ENCODE measurements at places on chromosomes 1 and 21.

DNA sequence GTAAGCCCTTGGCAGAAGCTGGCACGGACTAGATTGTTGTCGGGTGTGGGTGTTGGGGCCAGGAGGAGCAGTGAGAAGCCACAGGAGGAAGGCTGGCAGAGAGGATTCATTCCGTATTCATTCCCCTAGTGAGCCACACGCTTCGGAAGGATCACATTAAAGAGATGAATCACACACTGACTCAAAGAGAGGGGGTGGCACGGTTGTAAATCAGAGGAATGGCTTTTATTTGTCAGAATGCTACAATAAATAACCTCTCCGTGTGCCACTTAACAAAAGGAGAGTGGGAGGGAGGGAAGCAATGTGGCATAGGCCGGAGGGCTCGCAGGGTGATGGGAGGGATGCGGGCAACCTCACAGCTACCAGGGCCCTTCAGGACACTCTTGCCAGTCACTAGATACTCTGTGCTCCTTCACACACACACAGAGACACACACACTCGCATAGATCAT, 135.5 kb downstream of the HIVEP3 start:
- DNase-seq, result no peak

- no peak for DNase-seq
Observed at GRCh38 chr1:18001725-18002124, 105.9 kb upstream of the IGSF21 start.

DNA sequence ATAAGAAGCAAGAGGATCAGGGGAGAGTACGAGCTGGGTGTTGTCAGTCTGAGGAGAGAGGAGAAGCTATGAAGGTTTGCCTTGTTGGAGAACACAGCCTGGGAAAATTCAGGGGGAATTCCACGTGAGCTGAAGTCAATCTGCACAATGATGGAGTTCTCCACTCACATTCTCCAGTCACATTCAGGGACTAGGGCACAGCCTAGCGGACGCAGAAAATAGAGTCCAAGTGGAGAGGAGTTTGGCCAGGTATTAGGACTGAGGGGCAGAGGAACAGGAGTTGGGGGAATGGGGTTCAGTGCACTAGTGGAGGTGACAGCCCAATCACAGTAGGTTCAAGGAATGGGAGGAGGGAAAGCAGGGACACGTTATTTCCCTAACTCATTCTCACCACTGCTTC, 124.0 kb downstream of the KCNH1 start:
- DNase-seq, result no peak

GRCh38 chr1:163063610-163064009, 5.6 kb upstream of the RGS4 start:
- no peak for DNase-seq

DNA sequence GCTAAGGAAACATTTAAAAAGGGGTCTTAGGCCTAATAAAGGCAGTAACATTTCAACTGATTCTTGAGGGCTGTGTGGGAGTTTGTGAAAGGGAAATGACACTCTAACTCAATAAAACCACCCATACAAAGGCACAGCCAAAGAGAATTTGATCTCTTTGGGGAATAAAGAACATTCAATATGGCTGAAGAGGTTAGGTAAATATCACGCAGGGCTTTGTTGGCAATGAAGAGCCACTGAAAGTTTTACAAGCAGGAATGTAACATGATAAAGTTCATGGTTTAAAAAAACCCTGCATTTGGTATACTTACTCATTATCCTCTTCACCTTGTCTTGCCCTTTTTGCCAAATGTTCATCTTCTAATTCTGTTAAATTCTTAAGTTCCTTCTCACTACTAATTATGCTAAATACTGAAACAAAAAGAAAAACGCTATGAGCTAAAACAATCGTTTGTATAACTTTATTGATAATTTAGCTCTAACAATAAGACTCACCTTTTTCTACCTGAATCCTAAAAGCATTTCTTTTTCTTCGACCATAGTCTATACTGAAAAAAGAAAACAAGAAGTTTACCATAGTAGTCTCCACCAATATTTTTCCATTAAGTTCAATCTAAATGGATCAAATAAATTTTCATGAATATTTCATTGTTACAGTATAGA, 12.5 kb downstream of the NVL start:
- no peak for DNase-seq

DNA sequence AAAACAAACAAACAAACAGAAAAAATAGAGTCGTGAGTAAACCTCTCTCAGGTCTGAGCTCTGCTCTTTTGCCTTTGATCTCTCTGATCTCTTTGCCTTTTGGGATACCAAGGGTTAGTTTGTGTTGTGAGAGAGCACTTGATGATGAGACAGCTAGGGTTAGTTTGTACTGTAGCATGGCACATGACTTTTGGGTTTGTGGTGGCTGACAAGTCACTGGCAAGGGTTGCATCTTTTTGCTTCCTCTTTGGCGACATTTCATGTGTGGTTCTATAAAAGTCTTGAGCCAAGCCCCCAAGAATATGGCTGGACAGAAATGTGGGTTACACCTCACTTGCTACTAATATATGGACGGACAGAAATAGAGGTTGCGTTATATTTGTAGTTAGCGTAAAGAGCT, 60.5 kb downstream of the TESK2 start:
- no peak for DNase-seq

GRCh38 chr1:212359794-212360479, 54.7 kb downstream of the PACC1 start:
- DNase-seq, result no peak

DNA sequence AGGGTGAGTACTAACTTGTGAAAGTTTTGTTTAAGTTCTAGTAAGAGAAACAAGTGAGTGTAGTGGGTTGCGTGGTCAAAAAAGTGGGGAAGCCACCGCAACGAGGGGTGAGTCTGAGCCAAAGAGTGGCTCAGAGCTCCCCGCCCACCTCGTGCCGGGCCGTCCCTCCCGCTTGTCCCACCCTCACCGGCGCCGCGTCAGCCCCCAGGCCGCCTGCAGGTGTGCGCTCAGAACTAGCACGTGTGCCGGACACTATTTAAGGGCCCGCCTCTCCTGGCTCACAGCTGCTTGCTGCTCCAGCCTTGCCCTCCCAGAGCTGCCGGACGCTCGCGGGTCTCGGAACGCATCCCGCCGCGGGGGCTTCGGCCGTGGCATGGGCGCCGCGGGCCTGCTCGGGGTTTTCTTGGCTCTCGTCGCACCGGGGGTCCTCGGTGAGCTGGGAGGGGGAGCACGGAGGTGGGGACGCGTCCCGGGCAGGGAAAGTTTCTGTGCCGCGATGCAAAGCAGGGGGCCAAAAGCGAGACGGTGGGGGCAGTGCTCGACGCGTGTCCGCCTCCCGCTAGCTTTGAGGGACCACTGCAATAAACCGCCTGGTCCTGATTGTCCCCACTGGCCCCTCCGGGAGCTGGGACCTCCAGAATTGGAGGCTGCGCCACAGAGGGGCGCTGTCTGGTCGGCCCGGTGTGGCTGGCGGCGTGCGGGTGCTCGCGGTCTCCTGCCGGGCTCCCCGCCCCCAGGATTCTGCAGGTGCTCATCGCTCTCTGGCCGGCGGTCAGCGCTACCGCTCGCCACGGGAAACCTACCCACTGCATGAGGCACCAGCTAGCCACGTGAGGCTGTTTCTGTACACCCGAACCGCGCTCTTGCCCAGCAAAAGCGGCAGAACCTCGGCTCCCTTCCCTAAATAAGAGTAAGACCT, at the start of gene CR2:
TSS of gene CR2 (plus strand) at position 283 of the 919 bp plus-strand sequence. CDS start at position 374, 91 bp downstream.
- DNase-seq, result peak; percentile 11

- no peak for DNase-seq
Observed at GRCh38 chr1:246658567-246658966, 65.6 kb upstream of the SCCPDH start.

DNA sequence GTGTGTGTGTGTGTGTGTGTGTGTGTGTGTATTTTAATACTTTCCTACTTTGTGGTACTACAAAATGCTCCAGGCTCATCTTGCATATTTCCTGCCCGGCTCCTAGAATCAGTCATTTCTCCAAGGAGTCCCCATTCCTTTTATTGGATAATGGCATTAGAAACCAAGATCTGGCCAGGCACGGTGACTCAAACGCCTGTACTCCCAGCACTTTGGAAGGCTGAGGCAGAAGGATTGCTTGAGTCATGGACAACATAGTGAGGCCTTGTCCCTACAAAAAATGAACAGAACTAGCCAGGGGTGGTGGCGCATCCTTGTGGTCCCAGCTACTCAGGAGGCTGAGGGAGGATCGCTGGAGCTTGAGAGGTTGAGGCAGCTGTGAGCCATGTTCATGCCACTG, 20.3 kb downstream of the EPB41 start:
- DNase-seq, result no peak

GRCh38 chr1:23727362-23727811, 15.9 kb upstream of the ELOA start:
- no peak for DNase-seq

DNA sequence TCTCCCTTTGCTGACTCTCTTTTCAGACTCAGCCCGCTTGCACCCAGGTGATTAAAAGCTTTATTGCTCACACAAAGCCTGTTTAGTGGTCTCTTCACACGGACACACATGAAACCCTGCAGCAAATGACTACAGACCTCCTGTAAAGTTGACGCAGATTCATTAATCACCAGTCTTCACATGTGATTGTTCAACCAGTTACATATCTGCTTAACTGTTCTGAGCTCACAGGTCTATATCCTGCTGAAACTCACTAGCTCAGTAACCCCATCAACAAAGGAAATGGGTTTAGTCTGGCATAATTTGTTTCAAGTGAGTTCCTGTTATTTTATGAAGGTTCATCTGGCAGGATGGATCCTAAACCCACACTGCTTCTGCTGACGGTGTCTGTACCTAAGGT, 68.4 kb upstream of the GJA8 start:
- DNase-seq, result no peak

GRCh38 chr1:6066680-6067079, 21.0 kb downstream of the KCNAB2 start:
- DNase-seq, result no peak

- no peak for DNase-seq
Observed at GRCh38 chr1:236393681-236394481, at the start of gene EDARADD. Gene EDARADD, plus strand, starts transcription at chr1:236394286. Its CDS starts 159 bp downstream, at chr1:236394445.

DNA sequence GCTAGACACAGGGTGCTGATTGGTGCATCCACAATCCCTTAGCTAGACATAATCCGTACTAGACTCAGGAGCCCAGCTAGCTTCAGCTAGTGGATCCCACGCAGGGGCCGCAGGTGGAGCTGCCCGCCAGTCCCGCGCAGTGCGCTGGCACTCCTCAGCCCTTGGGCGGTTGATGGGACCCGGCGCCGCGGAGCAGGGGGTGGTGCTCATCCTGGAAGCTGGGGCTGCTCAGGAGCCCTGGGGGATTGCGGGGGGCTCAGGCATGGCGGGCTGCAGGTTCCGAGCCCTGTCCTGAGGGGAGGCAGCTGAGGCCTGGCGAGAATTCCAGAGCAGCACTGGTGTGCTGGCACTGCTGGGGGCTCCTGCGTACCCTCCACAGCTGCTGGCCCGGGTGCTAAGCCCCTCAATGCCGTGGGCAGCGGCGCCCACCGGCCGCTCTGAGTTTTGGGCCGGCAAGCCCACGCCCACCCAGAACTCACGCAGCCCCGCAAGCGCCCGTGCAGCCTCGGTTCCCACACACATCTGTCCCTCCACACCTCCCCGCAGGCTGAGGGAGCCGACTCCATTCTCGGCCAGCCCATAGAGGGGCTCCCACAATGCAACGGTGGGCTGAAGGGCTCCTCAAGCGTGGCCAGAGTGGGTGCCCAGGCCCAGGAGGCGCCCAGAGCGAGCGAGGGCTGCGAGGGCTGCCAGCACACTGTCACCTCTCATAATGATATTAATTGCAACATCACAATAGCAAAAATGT, 87.4 kb downstream of the CRB1 start:
- DNase-seq, result no peak

- no peak for DNase-seq
Observed at GRCh38 chr21:43917515-43918384, 52.7 kb downstream of the AGPAT3 start.

DNA sequence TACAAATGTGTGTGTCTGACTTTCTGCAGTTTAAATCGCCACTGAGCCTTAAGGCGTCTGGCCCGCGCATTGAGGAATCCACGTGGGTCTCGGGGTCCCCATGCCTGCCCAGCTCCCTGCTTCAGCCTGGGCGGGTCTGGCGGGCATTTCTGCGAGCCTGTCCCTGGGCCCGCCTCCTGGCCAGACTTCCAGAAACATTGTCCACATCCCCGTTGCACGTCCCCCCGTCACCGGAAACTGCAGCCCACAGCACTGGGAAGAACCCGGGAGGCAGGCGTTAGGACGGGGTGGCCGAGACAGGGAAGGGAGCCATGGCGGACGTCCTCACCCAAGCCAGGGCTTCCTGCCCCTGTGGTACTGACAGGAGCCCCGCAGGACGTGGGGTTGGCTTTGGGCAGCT, 113.1 kb upstream of the COL6A1 start:
- no peak for DNase-seq

GRCh38 chr1:34087986-34088385, 77.0 kb downstream of the CSMD2 start:
- DNase-seq, result no peak

DNA sequence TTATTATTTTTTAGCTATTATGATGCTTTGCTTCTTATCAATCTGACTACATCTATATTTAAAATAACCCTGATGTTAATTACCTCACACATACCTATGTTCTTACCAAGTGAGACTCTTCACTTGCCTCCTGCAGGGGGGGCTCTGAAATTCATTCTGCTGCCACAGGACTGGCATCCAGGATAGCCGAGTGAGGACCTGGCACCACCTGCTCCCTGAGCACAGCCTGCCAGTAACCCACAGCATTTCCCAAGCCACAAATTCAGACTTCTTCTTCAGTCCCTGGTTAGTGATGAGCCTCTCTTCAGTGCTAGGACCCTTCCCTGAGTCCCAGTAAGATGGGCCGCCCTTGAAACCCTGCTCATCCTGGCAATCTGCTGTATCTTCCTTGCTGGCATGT, 296.5 kb upstream of the PLXNA2 start:
- DNase-seq, result no peak

GRCh38 chr1:66556161-66556611, 22.2 kb downstream of the SGIP1 start:
- DNase-seq, result no peak

GRCh38 chr1:241706257-241706656, 54.2 kb downstream of the WDR64 start:
- no peak for DNase-seq

DNA sequence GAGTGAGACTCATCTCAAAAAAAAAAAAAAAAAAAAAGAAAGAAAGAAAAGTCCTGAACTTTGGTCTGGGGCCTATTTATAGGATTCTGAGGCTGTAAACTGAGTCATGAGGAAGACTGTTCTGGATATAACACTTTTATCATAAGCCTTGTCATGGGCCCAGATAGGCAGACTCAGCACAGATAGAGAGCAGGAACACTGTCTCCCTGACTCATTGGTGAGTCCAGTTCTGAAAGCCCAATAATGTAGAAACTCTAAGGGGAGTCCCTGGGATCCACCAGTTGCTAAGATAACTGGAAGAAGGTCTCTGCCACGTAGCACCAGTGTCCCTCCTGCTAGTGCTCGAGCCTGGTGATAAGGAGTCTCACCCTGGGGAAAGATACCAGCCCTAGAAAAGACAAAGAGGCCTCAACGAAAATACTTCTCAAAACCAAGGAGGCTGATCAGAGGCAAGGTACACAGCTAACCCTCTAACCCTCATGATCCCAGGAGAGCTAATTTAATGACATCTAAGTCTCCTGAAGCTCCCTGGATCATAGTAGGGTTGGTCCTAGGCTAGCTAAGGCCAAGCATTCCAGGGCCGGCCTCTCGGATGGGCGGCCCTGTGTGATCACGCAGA, 43.5 kb downstream of the LPAR3 start:
- DNase-seq, result no peak

All from NCI-H2081 treated with DMSO at 0.1 percent for 48 hours (cell line).